Activated CD4-positive, alpha-beta memory T cell treated with anti-CD3 and anti-CD28 coated beads for 36 hours (primary cell): ENCODE measurements at places on chromosomes 2 and 18.

GRCh38 chr2:150207979-150208378, 279.5 kb downstream of the RND3 start:
- no peak overlapping the region for H3K4me3 ChIP-seq
- no peaks in the 10 kb centered on the region for H3K36me3 ChIP-seq
- no peak overlapping the region for H3K27ac ChIP-seq
- no peaks in the 10 kb centered on the region for H3K27me3 ChIP-seq

- no peak for DNase-seq
- H3K4me3 ChIP-seq = no peak overlapping the region
- no peak overlapping the region for H3K27ac ChIP-seq
- H3K27me3 ChIP-seq = no peaks in the 10 kb centered on the region
- peaks cover 2% of the 10 kb centered on the region for H3K4me1 ChIP-seq
Measured at GRCh38 chr18:78542204-78542603, 437.4 kb upstream of the SALL3 start.

- no peaks in the 10 kb centered on the region for H3K27me3 ChIP-seq
- DNase-seq = no peak
- no peak overlapping the region for H3K27ac ChIP-seq
Measured at GRCh38 chr2:76180676-76181075, 470.0 kb upstream of the GCFC2 start.

DNA sequence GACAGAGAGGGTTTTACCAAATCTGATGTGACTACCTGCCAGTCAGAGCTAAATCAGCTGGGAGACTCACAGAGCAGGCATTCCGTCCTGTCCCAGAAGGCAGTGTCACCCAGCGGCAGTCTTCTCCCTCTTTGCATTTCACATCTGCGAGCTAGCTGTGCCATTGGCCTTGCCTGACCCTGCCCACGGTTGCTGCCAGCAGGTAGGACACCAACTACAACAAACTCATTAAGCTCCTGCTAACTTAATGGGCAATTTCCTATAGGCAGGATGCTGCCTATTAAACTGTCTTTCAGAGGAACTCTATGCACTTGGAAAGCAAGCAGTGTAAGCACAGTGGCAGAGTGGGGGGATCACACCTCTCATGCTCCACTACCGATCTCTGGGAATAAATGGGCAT, 116.4 kb upstream of the CAPN13 start:
- no peaks in the 10 kb centered on the region for H3K27me3 ChIP-seq
- H3K27ac ChIP-seq = no peak overlapping the region
- H3K4me3 ChIP-seq = no peak overlapping the region
- H3K4me1 ChIP-seq = no peaks in the 10 kb centered on the region

DNA sequence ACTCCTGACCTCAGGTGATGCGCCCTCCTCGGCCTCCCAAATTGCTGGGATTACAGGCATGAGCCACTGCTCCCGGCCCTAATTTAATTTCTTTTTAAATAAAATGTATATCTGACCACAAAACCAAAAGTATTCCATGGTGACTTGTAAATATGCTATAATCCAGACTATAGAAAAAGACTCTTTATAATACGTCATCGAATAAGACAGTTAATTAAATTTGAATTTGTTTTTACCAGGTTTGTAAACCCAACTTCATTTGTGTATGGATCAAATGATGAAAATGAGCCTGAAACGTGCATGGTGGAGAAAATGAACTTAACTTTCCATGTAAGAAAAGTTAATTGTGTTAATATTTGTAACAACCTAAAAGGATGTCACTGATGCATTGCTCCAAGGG, 69.9 kb downstream of the ITGA4 start:
- no peaks in the 10 kb centered on the region for H3K4me1 ChIP-seq
- H3K4me3 ChIP-seq = no peak overlapping the region
- no peak for DNase-seq
- H3K27ac ChIP-seq = no peak overlapping the region

- H3K4me3 ChIP-seq = no peak overlapping the region
- H3K36me3 ChIP-seq = peaks cover 3% of the 10 kb centered on the region
- H3K4me1 ChIP-seq = peaks cover 13% of the 10 kb centered on the region
- H3K27me3 ChIP-seq = no peaks in the 10 kb centered on the region
Measured at GRCh38 chr2:86375623-86376022, 38.2 kb upstream of the REEP1 start.

DNA sequence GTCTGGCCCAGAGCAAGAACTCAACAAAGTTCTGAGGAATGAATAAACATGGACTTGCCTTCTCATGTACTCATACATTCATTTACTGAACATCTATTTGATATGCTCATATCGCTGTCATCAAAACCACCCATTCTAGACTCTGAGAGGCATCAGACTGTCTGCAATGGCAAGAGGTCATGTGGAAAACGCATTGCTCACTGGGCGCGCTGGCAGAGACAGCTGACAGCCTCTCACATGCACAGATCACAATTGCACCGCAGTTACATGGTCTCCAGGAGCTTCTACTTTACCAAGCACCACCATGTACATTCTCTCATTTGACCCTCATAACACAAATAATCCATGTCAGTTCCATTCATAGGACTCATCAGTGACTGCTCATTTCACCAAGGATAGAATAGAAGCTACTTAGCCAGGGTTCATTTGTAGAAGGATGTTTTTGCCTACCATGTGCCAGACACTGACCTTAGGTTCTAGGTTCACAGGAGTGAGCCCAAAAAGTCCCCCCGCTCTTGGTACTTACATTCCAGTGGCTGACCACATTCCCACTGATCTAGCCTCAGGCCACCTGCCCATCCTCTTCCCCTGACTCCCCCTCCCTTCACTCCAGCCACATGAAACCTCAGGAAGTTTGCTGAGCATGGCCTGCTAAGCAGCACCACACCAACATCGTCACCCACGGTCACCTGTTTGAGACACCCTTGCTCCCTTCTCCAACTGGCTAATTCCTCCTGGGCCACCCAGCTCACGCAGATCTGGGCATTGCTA, 6.1 kb downstream of the FAM124B start:
- no peaks in the 10 kb centered on the region for H3K36me3 ChIP-seq
- DNase-seq = no peak
